GM19239 (cell line): ENCODE measurements at places on chromosomes 5 and 9.

DNA sequence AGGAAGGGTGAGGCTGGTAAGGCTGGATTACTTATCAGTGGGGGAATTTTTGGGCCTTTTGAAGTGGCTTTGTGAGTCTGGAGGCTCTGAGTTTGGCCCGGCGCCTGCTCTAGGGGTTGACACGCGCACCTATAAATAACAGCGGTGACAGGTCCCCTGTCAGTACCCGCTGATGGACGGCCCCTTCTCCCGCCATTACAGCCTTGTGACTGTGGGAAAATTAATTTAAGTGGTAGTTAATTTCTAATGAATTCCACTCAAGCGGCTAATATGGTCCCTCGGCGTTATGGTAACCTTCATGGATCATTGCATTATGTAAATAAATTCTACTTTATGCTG lies 16.5 kb downstream of the MRPL36 start:
- DNase-seq = no peak

GRCh38 chr9:88237479-88237961 lies 99.2 kb upstream of the SPATA31C2 start:
- DNase-seq = no peak

DNA sequence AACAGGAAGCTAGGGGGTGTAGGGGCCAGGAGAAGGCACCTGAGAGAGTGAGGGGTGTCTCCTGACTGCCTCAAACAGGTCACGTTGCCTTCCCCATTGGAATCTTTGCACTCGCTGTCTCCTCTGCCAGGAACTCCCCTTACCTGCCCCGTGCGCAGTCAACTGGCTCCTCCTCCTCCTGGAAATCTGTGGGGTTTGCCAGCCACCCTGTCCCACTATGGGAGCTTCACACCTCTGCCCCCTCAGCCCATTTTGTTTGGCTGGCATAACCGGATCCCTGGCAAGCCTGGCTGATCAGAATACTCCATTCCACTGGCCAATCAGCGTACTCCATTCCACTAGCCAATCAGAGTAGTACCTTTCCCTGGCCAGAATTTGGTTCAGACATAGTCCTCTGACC lies 10.4 kb upstream of the SLC34A1 start:
- DNase-seq = no peak

DNA sequence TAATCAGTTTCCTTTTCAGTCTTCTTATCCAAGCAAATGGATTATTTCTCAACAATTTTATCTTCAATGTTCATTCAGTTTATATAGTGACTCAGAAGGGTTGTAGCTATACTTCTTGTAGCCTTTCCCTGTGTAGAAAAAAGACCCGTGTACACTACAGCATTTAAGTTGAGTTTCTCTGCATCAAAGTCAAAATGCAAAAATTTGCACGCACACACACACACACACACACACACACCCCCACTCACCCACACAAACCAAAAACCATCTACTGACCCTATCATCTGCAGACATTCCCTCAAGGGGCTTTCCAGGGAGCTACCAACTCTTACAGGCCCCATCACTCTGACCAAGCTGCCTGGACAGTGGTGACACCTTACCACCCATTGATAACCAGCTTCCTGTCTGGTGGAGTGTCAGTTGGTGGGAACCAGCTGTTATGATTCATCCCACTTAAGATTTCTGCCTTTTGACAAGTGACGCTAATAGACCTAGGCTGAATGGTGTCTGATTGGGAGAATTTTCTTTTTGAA lies 12.2 kb upstream of the ELL2 start:
- no peak for DNase-seq

- DNase-seq = no peak
Observed at GRCh38 chr5:83714810-83715209, 5.8 kb downstream of the HAPLN1 start.

- no peak for DNase-seq
Observed at GRCh38 chr9:121283856-121284732, 16.1 kb downstream of the GSN start.

DNA sequence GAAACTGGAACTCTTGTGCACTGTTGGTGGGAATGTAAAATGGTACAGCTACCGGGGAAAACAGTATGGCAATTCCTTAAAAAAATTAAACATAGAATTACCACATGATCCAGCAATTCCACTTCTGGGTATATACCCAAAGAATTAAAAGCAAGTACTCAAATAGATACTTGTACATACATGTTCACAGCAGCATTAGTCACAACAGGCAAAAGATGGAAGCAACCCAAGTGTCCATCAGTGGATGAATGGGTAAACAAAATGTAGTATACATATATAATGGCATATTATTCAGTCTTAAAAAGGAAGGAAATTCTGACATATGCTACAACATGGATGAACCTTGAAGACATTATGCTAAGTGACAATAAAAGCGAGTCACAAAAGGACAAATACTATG lies 7.4 kb upstream of the SLC22A5 start:
- DNase-seq = no peak

- no peak for DNase-seq
Observed at GRCh38 chr5:136032564-136032963, 3.8 kb downstream of the TGFBI start.

DNA sequence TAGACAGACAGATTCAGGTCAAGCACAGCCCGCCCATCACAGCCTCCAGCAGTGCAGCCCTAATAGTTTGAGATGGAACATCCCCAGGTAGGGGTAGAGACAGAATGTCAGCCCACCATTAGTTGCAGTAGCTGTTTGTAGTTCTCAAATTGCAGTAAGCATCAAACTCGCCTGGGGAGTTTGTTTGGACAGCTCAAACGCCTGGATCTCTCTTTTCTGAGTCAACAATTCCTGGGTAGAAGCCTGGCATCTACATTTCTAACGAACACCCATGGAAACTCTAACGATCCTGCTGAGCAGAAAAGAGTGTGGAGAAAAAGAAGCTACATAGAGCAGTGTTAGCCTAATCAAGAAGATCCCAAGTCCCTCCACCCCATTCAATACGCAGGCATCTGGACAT lies 59.4 kb downstream of the ADAMTS16 start:
- no peak for DNase-seq

DNA sequence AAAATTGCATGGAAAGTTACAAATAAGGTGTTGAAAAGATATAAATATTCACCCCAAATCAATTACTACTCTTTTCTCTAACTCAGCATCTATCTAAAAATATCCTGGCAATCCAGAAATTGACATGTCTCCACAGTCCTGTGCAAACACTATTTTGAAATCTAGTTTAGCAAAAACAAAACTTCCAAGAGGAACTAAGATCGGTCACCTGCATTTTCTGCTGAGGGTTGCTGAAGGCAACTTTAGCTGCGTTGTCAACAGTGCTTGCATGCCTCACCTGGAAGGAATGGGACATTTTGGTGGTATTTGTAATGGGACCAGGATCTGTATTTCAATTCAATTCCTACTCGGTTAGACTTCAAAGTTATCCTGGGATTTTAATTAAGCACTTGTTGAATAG lies 398.3 kb downstream of the NTRK2 start:
- DNase-seq = no peak

GRCh38 chr5:164355267-164355830 lies 849.9 kb downstream of the MAT2B start:
- no peak for DNase-seq

DNA sequence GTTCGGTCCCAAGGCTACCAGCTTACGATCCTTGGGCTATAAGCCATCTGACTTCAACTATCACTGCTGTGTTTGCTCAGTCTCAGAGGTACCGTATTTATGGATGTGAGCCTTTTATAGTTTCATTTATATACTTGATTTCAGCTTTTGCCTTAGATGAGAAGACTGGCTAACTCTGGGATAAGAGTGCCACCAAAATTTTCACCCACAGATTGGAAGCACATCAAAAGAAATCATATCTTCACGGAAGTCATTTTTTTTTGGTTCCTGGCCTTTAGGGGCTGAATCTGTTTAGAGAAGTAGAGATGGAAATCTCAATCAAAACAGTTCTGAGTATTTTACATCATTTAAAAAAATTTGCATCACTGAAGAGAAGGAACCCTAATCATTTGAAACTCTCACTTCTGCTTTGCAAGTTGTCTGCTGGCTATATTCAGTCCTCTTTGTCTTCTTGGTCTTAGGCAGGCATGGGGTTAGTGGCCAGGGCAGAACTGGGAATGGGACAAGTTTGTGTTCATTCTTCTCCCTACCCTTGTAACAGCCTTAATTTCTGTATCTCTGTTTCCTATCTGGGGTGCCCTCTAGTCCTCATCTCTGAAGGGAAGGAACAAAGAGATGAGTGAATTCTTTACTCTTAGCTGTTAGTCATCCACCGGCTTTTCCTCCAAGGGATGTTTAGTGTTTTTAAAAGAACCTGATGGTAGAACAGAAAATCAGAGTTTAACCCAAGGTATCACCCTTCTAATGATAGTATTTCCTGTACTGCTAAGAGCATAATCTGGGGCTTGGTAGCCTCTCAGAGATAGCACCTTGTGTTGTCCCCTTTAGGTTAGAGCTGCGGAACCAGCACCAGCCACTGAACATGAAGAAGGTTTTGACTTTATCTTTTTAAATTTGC lies 14.1 kb upstream of the TNFAIP8 start:
- DNase-seq = no peak

- no peak for DNase-seq
Observed at GRCh38 chr9:127175764-127176163, 53.3 kb upstream of the ANGPTL2 start.

DNA sequence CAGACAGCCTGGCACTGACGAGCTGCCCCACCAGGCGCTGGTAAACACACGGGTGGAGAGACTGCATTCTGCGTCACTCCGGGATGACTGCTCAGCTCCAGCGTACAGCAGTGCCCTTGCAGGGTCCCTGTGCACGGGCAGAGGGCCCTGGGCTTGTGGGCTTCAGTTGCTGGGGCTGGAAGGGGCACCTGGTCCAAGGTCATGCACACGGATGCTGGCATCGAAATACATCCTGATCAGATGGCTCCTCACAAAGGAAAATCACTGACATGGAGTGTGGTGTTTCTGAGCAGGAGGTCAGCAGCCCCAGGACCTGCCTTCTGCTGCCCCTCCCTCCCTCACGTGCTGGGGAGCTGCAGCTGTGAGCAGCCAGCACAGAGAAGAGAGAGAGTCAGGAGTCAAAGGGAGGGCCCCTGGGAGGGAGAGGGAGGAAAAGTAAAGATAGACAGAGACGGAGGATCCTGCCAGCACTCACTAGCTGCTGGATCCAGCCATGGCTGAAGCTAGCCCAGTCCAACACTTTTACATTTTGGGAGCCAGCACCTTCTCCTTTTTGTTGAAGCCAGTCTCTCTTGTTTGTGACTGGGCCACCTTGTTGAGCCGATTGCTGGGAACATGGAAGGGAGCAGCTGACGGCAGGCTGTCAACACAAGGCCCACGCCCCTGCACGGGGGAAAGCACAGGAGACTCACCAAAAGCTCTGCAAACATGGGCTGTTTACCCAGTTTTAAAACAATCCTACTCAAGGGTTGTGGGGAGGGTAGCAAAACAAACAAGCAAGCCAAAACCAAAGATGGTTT lies 166.5 kb upstream of the PHYKPL start:
- DNase-seq = no peak

GRCh38 chr9:115395511-115396021 lies 277.6 kb upstream of the TNC start:
- no peak for DNase-seq
